Stimulated activated CD4-positive, alpha-beta T cell treated with anti-CD3 and anti-CD28 coated beads, Interleukin-1b, Interleukin-23, amount 100 ng/mL, for 1 hour (primary cell): ENCODE measurements at places on chromosomes 16 and 17.

- no peak for DNase-seq
These were observed 25.1 kb upstream of the FOXJ1 start for GRCh38 chr17:76166168-76166567.

DNA sequence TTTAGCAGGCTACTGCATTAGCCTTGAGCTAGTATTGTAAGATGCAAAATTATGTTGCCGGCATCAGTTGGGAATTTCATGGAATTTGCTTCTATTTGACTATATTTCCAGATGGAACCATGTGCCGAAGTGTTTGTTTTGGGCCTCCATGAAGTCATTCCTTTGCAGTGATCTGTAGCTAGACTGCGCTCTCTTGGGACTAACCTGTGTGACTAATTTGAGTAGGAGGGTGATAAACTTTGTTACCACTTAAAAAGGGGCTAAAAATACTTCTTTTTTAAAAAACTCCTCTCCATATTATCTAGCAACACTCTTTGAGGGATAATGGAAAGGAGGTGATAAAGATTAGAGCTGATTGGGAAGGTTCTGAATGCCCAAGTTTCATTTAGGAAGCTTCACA lies 166.8 kb upstream of the TBX2 start:
- DNase-seq = no peak

DNA sequence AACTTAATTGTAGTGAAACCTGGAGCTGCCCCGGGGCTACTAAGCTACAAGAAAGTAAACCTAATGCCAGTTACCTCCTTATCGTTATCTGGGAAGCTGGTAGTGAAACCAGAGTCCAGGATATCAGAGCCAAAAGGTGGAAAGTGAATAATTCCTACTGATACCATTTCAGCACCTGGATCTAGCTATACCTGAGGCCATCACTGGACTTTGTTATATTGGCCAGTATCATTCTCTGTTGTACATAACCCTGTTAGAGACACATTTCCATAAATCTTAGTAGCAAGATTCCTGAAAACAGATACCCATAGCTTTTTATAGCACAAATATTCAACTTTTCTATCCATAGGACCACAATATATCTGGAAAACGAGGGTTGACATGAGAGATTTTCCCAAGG lies 538.0 kb downstream of the GRIN2A start:
- DNase-seq = no peak

GRCh38 chr16:72427051-72427782 lies 255.3 kb upstream of the PMFBP1 start:
- DNase-seq = no peak

GRCh38 chr17:33163533-33164168 lies 129.4 kb downstream of the ASIC2 start:
- DNase-seq = no peak

DNA sequence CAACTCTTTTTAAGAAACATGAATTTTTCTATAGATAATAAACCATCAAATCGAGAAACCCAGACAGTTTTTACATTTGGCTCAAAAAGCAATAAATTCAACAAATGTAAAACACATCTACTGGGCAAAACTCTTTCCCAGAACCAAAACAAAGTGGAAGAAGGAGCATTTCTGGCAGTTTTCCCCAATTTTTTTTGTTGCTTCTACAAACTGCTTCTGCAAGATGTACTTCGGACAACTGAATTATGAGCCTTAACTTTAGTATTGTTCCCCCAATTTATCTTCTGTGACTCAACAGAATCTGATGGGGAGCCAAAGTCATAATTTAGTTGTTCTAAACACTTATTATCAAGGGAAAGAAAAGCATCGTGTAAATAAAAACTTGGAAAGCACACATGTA lies 1047.2 kb downstream of the CDH11 start:
- no peak for DNase-seq

GRCh38 chr17:80520810-80521455 lies 23.7 kb upstream of the RPTOR start:
- no peak for DNase-seq

DNA sequence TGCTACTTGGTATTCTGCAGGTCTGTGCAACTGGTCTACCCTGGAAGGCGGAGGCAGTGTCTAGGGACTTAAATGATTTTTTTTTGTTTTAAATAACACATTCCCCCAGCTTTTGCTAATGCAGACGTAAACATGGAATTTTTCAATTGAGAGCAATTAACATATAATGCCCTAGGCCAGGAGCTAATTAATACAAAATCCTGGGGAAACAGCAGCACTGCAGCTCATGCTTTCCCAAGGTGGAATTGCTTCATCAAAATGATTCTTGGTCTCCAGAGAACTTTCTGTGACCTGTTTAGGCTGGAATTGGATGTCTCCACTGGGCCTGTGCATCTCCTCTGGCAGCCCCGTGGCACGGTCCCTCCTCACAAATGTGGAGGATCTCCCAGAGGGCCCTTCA lies 50.6 kb downstream of the SHISA9 start:
- DNase-seq = no peak

- no peak for DNase-seq
These were observed 21.0 kb upstream of the RBFOX3 start for GRCh38 chr17:79631640-79632431.

DNA sequence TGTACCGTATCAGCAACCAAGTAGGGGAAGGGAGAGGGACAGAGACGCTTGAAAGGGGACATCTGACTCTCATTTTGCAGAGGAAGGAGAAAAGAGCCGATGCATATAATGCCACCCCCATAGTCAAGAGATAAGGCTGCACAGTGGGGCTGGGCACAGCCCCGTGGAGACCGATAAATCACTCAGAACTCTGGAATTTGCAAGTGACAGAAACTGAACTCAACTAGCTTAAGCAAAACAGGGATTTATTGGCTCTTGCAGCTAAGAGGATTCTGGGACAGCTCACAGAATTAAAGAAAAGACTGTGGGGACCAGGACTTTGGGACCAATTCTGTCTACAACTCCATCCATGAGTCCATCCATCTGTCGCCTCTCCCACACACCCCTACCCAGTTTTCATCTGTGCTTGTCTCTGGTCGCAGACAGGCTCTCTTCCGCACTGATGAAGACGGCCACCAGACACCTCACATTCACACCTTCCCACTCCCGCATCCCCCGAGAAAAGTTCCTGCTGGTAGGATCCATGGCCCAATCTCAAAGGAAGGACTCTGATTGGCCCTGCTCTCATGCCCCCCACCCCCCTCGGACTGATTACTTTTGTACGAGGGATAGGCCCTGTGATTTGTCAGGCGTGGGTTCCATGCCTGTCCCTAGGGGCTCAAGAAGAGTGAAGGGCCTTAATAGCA lies 105.9 kb upstream of the RPL38 start:
- no peak for DNase-seq

GRCh38 chr17:64020056-64020766 lies at the start of gene ICAM2:
Gene ICAM2, minus strand, starts transcription at chr17:64020633. Its CDS starts 13,942 bp downstream, at chr17:64006691.
- peak; percentile 49 for DNase-seq

DNA sequence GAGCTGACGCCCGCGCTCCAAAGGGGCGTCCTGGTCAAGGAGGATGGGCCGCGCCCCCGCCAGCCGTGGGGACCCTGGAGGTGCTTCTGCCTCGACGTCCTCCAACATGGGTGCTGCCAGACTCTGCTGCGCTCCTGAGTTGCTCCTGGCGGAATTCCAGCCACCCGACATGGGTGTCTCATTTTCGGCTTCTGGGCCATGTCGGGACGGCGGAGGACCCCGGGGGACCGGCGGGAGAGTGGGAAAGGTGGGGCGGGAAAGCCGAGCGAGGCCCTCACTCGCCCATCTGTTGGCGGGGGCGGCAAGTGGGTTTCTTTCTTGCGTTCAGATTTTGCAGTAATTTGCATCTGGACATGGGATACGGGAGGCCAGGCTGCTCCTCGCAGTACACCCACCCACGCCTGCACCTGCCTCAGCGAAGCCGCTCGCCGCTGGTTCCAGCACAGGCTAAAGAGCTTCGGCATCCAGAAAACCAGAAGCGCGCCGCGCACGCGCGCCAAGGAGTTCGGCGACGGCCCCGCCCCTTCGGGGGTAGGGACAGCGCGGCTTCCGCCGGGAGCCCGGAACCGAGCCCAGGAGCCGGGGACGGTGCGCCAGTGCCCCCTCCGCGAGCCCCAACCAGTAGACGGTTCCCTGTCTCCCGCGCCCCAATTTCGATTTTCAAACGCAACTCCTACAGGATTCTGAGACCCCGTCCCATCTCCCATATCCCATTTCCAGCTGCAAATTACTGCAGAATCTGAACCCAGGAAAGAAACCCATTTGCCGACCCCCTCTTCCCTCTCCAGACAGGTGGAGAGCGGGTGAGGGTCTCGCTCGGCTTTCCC lies at the start of gene ARMC7:
Gene ARMC7, plus strand, starts transcription at position 563 of the 827 bp plus-strand sequence. CDS start 320 bp downstream, outside the sequence.
- DNase-seq = peak; percentile 85

DNA sequence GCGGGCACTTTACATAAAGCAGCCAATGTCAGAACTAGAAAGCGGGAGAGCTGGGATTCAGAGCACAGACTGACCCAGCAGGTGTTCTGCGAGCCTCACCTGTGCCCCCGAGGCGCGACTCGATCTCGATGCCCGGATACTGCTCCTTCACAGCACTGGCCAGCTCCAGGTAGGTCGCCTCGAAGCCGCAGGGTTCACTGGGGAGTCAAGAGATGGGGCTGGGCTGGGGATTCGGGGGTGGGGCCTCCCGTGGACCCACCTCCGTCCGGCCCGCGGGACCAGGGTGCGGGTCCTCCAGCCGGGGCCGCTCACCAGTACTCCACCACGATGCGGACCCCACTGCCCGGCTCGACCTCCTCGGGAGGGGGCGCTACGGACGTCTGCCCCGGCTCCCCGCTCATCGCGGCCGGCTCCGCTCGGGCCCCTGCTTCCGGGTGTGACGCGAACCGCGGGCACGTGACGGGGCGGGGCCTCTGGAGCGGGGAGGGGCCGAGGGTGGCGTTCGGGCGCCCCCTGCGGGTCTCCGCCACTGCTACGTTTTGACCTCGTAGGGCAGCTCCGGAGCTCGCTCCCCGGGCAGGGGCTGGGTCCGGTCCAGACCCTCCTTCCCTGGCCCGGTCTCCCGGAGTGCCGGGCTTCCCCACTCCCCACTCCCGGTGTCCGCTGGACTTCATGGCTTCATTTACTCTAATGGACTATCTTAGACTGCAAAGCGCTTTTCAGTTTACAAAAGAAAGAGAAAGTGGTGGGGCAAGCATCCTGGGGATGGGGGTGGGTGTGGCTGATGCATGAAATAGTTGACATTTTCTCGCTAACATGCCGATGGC lies at the start of gene MIEN1:
Gene MIEN1, minus strand, starts transcription at position 438 of the 827 bp plus-strand sequence. Its CDS starts 37 bp downstream, at position 401.
- DNase-seq = peak; percentile 88

DNA sequence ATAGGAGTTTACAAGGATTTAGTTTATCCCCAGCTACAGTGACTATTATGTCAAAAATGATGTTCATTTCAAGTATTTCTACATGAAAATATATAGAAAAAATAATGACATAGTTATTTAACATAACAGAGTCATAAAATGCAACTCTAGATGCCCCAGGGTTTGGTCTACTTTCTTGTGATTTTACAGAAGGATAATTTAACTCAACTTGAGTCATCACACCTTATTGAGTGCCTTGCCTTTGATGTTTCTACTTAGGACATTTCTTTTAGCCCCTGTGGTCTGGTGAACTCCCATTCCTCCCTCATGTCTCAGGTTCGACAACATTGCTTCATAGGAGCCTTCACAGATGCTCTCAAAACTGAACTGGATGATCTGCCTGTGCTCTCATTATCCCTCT lies 2.0 kb downstream of the KRT20 start:
- no peak for DNase-seq
